ENCODE measurements at places on chromosomes 2 and 18. TPM values are rescaled to one million over a fixed set of nuclear protein-coding genes. Genes with fewer than 3 reads are reported as not detected.

AQP4 gene
- not detected for total RNA-seq

DNA sequence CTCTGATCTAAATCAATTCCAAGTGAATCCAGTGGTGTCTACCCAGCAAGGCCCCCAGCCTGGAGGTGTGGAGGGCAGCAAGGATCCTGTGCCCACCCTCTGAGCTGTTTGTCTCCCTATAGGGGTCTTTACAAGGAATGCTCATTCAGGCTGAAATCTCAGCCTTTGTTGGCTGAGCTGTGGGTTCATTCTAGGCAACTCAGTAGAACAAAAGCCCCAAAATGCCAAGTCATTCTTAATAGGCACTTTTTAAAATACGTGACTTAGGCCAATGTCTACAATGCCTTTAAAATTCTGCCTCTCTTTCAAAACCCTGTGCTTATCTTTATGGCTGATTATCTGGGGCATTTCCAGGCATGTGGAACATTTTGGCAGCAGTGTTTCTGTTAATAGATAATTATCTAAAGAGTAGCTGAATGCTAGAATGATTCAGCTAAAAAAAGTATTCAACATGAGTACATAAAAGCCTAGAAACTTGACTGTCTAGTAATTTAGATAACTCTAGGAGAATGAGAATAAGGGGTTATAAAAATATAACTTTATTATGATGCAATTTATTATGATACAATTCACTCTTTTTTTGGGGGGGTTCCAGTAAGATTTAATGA is 7.4 kb downstream of the UGT1A6 start:
- no peak for DNase-seq

- no peak for DNase-seq
Observed at GRCh38 chr18:68532328-68532885, 182.5 kb downstream of the TMX3 start.

DPYSL5 gene
- not detected for total RNA-seq

TEKT4 gene
- total RNA-seq: not detected

DNA sequence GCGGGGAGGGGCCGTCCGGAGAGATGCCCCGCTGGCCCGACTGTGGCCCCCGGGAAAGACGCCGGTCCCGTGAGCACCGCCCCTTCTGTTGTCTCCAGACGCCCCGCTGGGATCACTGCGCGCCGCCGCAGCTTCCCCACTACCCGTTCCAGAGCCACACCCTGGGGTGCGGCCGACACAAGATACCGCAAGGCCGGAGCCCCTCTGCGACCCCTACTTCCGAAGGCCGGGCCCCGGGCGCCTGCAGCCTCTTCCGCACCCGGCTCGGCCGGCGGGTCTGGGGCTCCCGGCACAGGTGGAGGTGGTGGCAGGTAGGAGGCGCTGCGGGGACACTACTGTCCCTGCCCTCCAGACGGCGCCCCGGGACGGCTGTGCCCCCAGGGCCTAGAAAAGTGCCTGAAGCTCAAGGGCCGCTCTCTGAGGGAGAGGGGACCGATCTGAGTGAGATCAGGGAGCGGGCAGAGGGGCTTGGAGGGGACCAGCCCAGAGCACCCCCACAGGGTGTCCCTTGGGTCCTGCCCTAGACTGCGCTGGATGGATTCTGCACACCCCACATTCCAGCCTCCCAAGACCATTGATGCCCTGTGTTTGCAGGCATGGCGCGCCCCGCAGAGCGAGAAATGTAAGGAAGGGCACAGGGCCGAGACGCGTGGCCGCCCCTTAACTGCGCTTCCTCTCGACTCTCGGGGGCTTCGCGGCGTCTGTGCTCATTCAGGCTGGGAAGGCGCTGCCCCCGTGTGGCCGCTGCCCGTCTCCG is 80.0 kb downstream of the GFPT1 start:
- peak; percentile 76 for DNase-seq

GRCh38 chr2:84906900-84907714 is 1.7 kb downstream of the TMSB10 start:
- DNase-seq: peak; percentile 98

DNA sequence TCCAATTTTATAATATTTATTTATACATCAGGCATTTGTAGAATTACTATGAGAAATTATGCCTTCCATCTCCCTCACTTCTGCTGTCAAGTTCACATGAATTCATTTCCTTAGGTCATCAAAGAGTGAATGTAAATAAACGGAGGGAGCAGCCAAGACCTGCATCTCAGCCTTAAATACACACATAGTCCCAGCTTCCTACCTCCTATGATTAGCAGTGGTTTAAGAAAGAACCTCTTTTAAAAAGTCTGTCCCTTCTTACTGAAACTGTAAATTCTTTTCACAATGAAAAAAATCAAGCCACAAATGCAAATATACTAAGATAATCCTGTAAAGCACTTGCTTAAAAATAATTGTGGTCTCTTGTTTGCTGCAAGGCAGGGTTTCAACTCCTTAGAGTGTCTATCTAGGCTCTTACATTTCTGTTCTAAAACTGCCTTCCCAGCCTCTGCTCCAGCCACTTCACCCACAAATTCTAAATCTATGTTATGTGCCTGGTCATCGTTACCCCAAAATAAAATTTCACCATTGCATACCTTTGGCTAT is 532.7 kb upstream of the FSHR start:
- no peak for DNase-seq

ARHGAP15 gene
- not detected for total RNA-seq

SERPINB4 gene
- not detected for total RNA-seq

DNA sequence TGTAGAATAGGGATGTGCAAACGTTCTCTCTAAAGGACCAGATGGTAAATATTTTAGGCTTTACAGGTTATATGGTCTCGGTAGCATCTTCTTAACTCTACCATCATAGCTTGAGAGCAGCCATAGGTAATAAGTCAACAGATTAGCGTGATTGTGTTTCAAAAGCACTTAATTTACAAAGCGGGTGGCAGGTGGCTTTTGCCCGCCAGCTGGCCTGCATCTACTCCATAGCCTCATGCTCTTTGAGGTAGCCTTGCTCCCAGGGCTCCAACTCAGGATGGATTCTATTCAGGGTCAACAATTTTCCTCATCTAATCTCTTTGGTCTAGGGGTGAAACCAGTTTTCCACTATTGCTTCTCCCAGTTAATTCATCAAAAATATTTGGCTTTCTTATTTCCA is 5.0 kb upstream of the ATP9B start:
- DNase-seq: no peak

DNAH6 gene
- 0.76 TPM for total RNA-seq

DNA sequence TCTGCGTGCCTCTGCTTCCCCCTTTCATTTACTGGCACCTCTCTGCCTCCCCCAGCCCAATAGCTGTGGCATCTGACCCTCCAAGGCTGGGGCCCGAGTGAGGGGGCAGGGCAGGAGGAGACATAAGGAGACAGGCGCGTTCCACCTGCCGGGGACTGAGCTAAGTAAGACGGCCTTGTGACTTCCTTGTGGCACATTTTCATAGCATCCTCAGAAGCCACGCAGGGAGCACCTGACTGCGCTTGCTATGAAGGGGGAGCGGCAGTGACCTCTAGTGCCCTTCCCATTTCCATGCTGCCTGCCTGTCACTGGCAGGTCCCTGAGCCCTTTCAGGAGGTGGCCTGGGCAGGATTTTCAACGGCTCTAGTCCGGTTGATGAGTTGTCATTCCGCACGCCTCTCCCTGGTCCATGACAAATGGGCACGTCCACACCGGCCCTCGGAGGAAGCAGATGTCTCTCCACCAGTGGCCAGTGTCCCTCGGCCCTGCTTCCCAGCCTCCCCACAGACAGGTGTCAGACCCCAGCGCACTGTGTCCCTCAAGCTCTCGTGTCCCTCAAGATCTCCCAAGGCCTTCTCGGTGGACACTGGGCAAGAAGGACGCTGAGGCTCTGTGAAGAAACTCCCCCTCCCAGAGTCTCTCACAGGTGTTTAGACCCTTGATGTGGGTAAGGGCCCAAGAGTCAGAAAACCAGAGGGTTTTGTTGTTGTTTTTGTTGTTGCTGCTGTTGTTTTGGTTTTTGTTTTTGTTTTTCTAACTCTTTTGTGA is 42.7 kb downstream of the CYP26B1 start:
- no peak for DNase-seq

SLC4A3 gene
- 4.7 TPM for total RNA-seq

TBR1 gene
- total RNA-seq: 0.26 TPM

DNA sequence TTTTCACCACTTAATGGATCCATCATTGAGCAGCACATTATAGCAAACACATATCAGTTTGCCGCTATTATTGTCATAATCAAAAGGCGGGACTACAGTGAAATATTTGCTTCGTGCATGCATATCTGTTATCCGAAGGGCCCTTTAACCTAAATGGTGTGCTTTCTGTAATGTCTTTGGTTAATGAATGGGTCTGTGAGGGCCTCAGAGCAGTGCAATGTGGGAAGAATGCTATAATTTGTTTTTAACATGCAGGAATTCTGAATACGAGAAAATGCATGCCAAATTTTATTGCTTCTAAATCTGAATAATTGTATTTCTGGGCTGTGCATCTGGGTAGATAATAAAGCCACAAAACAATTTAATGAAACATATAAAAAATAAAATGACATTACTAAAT is 32.8 kb upstream of the CELF4 start:
- DNase-seq: no peak

- DNase-seq: no peak
Observed at GRCh38 chr2:228282376-228282775, 100.9 kb upstream of the SPHKAP start.

DNA sequence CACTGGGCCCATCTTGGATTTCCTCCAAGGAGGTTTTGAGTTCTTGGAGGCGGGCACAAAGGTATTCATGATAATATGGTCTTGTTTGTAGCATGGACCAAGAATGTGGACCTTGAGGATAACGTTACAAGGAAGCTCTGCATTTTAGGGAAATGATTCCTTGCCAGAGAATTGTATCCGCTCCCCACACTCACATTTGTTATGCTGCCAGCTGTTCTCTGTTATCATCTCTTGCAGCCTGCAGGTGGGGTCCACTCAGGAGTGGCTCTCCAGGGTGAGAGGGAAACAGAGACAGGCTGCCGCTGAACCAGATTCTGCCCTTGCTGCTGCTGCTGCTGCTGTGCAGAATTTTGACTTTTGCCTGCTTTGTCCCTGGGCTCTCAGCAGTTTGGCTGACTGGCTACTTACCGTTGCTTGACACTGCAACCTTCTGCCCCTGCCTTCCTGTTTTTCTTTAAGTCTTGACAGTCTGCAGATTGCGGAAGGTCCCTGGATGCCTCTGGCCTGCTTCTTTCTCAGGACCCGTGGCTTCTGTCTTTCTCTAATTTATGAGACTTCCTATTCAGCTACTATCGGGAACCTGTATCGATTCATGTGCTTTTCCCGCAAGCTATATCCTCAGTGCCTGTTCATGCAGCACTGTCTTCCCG is 122.3 kb upstream of the DOCK10 start:
- DNase-seq: no peak
